Neural crest cell (in vitro differentiated cells): ENCODE measurements at places on chromosomes 13 and 19.

- no peak overlapping the region for H3K4me3 ChIP-seq
- H3K27me3 ChIP-seq: no peaks in the 10 kb centered on the region
- no peak for DNase-seq
- H3K4me1 ChIP-seq: no peaks in the 10 kb centered on the region
These were observed 1431.0 kb upstream of the ATXN8OS start for GRCh38 chr13:68676513-68677115.

- no peaks in the 10 kb centered on the region for H3K36me3 ChIP-seq
- H3K27ac ChIP-seq: peak overlapping the region; percentile 43
- H3K4me1 ChIP-seq: peaks cover 48% of the 10 kb centered on the region
- no peak for DNase-seq
- H3K4me3 ChIP-seq: peak overlapping the region; percentile 75
- H3K27me3 ChIP-seq: peaks cover 63% of the 10 kb centered on the region
These were observed 16.4 kb downstream of the CCDC124 start for GRCh38 chr19:17948931-17949930.

DNA sequence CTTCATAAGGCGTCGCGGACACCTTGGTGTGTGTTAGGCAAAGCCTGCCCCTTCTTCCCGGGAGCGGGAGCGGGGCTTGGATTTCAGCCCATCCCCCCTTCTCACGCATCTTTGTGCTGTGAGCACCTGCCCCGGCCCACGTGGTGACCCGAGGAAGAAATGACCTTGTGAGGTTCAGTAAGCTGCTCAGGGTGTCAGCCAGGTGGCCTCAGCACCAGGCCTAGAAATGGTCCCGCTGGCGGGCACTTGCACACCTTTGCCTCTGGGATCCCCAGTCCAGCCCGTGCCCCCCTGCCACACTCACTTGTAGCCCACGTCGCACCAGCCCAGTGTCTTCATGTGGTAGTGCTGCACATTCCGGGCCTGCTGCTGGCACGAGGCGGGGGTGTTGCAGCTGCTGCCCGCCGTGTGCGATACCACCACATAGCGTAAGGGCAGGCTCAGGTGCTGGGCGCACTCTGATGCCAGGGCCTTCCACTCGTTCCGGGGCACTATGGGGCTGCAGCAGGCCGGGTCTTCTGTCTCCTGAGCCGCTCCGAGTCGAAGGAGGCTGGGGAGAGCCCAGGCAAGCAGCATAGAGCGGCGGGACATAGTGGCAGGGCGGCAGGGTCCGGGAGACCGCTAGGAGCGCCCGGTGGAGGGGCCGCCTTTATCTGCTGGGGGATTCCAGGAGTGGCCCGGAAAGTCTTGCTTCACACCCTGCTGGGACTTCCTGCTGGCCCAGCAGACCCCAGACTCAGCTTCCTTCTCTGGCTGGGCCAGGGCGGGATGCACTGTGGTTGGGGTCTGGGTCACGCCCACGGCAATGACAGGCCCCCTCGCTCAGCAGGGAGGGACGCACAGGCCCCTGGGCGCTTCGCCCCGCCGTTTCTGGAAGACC is at the start of gene PGLYRP1:
Gene PGLYRP1, minus strand, starts transcription at position 623 of the 880 bp plus-strand sequence. Its CDS starts 32 bp downstream, at position 591.
- H3K4me1 ChIP-seq: no peaks in the 10 kb centered on the region
- peaks cover 8% of the 10 kb centered on the region for H3K36me3 ChIP-seq
- H3K4me3 ChIP-seq: peak within 1 kb of the TSS; percentile 6

DNA sequence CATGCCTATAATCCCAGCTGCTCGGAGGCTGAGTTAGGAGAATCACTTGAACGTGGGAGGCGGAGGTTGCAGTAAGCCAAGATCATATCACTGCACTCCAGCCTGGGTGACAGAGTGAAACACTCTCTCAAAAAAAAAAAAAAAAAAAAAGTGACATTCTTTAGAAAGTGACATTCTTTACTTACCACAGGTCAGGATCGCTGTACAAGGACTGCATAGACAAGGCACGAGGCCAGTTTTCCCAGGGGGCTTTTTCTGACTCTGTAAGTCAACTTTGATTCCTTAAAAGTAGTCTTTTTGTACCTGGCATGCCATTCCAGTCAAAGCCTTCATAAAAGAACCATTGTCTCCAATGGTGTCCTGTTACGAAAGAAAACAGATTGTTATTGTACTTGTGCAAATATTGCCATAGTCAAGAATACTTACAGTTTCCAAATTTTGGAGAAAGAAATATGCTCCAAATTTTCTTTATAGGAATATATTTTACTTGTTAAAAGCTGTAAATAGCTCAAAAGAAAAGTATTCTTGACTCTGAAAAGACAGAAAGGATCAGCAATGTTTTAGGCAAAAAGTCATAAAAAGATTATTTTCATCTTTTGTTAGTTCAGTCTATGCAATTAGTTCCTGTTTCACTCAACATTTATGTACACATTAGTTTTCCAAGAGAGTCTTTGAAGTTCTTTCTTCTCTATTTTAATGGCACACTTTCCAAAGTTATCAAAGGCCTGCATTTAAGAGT is 39.3 kb downstream of the CEACAM1 start:
- no peaks in the 10 kb centered on the region for H3K36me3 ChIP-seq
- no peak for DNase-seq
- no peak overlapping the region for H3K27ac ChIP-seq
- no peak overlapping the region for H3K4me3 ChIP-seq
- H3K4me1 ChIP-seq: peaks cover 6% of the 10 kb centered on the region

DNA sequence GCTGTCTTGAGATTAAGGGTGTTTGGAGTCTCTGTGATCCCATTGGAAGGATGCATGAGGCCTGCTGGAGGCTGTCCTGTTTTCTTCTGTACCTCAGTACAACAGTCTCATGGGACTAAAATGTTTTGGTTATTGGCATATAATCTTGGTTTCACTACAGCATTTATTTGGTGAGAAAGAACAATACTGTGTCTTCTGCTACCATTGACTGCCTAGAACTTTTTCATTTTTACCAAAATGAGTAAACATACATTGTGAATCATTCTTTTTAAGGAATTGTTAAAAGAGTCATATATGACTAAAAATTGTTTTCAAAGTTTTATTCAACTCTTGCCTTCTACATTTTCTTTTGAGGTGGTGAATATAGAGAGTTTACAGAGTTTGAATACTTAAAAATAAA is 459.8 kb downstream of the GPC6 start:
- no peaks in the 10 kb centered on the region for H3K36me3 ChIP-seq
- H3K27ac ChIP-seq: no peak overlapping the region
- no peaks in the 10 kb centered on the region for H3K27me3 ChIP-seq
- DNase-seq: no peak
- H3K4me3 ChIP-seq: no peak overlapping the region

- no peaks in the 10 kb centered on the region for H3K36me3 ChIP-seq
- no peak overlapping the region for H3K27ac ChIP-seq
- H3K27me3 ChIP-seq: no peaks in the 10 kb centered on the region
- H3K4me3 ChIP-seq: no peak overlapping the region
These were observed 33.8 kb upstream of the GTF2F2 start for GRCh38 chr13:45086484-45086883.

- DNase-seq: no peak
- peak overlapping the region; percentile 95 for H3K4me3 ChIP-seq
- peaks cover 63% of the 10 kb centered on the region for H3K4me1 ChIP-seq
- peaks cover 80% of the 10 kb centered on the region for H3K27me3 ChIP-seq
These were observed 1.3 kb downstream of the SOX21 start for GRCh38 chr13:94710881-94711560.

GRCh38 chr13:112967686-112968379 is 1.2 kb upstream of the MCF2L start:
- H3K36me3 ChIP-seq: peaks cover 12% of the 10 kb centered on the region
- no peak overlapping the region for H3K27ac ChIP-seq
- no peaks in the 10 kb centered on the region for H3K27me3 ChIP-seq

DNA sequence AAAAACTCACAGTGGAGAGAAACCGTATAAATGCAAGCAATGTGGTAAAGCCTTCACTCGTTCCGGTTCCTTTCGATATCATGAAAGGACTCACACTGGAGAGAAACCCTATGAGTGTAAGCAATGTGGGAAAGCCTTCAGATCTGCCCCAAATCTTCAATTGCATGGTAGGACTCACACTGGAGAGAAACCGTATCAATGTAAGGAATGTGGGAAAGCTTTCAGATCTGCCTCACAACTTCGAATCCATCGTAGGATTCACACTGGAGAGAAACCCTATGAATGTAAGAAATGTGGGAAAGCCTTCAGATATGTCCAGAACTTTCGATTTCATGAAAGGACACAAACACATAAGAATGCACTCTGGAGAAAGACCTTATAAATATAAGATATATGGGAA is 19.4 kb upstream of the ZNF69 start:
- no peaks in the 10 kb centered on the region for H3K4me1 ChIP-seq
- H3K36me3 ChIP-seq: peaks cover 61% of the 10 kb centered on the region
- no peak for DNase-seq
- H3K27ac ChIP-seq: no peak overlapping the region
- no peaks in the 10 kb centered on the region for H3K27me3 ChIP-seq

GRCh38 chr19:48950830-48951519 is 3.7 kb upstream of the BAX start:
- no peaks in the 10 kb centered on the region for H3K36me3 ChIP-seq
- no peaks in the 10 kb centered on the region for H3K27me3 ChIP-seq
- no peak for DNase-seq
- H3K4me3 ChIP-seq: no peak overlapping the region
- H3K4me1 ChIP-seq: peaks cover 13% of the 10 kb centered on the region

DNA sequence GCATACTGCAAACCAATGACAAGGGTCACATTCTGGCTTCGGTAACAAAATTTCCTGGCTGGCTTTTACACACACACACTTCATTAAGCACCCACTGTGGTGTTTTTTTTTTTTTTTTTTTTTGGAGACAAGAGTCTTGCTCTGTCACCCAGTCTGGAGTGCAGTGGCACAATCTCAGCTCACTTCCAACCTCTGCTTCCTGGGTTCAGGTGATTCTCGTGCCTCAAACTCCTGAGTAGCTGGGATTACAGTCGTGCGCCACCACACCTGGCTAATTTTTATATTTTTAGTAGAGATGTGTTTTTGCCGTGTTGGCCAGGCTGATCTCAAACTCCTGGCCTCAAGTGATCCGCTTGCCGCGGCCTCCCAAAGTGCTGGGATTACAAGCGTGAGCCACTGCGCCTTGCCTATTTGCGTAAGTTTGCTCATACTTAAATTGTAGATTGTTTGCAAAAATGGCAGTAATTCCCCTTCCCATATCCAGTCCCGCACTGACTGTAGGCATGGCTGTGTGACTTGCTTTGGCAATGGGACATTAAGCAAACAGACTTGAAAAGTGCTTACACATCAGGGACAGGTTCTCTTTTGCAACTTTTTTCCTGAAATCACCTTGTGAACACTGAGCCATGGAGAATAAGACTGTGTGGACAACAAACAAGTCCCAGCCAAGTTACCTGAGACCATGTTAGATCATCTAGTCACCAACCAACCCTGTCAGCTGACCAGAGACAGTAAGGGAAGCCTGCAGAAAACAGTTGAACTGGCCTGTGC is 42.1 kb upstream of the EBPL start:
- no peaks in the 10 kb centered on the region for H3K4me1 ChIP-seq
- no peak overlapping the region for H3K4me3 ChIP-seq
- H3K27me3 ChIP-seq: no peaks in the 10 kb centered on the region
- no peak for DNase-seq

DNA sequence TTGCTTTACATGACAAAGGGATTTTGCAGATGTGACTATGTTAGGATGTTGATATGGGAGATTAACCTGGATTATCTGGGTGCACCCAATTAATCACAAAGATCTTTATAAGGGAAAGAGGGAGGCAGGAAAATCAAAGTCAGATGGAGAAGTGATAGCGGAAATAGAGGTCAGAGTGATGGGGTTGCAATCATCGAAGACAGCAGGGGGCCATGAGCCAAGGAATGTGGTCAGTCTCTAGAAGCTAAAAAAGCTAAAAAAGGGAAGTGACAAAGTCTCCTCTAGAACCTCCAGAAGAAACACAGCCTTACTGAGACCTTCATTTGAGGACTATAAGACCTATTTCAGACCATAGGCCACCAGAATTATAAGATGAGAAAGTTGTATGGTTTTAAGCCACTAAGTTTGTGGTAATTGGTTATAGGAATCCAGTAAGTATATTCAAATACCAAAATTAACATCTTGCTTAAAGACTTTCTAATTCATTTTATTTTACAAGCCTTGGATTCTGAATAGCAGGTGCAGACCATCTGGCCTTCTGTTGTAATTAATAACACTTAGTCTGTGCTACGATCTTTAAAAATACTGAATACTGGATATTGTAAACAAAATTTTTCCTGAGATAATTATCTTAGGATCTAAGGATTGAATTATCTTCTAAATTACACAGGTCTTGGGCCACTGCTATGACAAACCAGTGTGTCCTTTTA is 493.4 kb upstream of the PCDH20 start:
- H3K4me1 ChIP-seq: no peaks in the 10 kb centered on the region
- DNase-seq: no peak
- H3K36me3 ChIP-seq: no peaks in the 10 kb centered on the region
- H3K27me3 ChIP-seq: no peaks in the 10 kb centered on the region
- no peak overlapping the region for H3K27ac ChIP-seq

DNA sequence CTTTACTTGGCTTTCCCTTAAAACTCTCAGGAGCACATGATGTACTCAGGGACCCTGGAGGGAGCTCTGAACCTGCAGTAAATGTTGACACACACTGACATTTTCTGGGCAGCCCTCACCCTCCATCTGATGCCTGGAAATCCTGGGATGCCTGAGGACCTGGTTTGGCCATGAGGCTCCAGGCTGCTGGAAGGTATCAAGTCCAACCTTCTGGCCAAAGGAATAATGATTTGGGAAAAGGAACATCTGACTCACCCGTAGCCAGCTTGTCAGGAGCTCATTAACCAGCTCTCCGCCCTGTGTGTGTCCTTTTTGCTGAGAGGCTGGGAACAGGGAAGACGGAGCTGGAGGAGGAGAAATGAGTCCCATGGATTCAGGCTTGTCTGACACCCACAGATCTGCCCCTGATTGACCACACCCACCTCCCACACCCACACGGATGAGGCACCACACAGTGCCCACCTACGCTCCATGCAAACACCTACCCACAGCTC is 10.3 kb downstream of the ZNF558 start:
- H3K4me3 ChIP-seq: no peak overlapping the region
- no peaks in the 10 kb centered on the region for H3K4me1 ChIP-seq
- no peaks in the 10 kb centered on the region for H3K27me3 ChIP-seq
- no peak overlapping the region for H3K27ac ChIP-seq

GRCh38 chr19:10207026-10207425 is 12.3 kb upstream of the DNMT1 start:
- no peak overlapping the region for H3K27ac ChIP-seq
- H3K36me3 ChIP-seq: no peaks in the 10 kb centered on the region
- H3K4me1 ChIP-seq: no peaks in the 10 kb centered on the region
- H3K27me3 ChIP-seq: no peaks in the 10 kb centered on the region

DNA sequence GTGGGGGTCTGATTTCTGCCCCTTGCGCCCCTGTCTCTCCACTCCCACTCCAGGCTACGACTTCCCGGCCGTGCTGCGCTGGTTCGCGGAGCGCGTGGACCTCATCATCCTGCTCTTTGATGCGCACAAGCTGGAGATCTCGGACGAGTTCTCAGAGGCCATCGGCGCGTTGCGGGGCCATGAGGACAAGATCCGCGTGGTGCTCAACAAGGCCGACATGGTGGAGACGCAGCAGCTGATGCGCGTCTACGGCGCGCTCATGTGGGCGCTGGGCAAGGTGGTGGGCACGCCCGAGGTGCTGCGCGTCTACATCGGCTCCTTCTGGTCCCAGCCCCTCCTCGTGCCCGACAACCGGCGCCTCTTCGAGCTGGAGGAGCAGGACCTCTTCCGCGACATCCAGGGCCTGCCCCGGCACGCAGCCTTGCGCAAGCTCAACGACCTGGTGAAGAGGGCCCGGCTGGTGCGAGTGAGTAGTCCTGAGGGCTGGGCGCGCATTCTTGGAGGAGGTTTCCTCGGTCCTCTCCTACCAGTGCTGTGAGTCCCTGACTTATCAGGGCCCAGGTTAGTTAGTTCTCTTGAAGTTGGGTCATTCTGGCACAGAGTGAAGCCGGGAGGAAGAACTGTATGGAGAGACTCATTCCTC is 12.7 kb downstream of the EHD2 start:
- H3K27me3 ChIP-seq: peaks cover 35% of the 10 kb centered on the region
- H3K36me3 ChIP-seq: no peaks in the 10 kb centered on the region
- H3K4me3 ChIP-seq: no peak overlapping the region
- no peak overlapping the region for H3K27ac ChIP-seq
- peaks cover 10% of the 10 kb centered on the region for H3K4me1 ChIP-seq
